ENCODE measurements at places on chromosomes 5 and 9.

GRCh38 chr5:77065256-77065655 is 21.8 kb downstream of the ZBED3 start:
- no peak for DNase-seq

DNA sequence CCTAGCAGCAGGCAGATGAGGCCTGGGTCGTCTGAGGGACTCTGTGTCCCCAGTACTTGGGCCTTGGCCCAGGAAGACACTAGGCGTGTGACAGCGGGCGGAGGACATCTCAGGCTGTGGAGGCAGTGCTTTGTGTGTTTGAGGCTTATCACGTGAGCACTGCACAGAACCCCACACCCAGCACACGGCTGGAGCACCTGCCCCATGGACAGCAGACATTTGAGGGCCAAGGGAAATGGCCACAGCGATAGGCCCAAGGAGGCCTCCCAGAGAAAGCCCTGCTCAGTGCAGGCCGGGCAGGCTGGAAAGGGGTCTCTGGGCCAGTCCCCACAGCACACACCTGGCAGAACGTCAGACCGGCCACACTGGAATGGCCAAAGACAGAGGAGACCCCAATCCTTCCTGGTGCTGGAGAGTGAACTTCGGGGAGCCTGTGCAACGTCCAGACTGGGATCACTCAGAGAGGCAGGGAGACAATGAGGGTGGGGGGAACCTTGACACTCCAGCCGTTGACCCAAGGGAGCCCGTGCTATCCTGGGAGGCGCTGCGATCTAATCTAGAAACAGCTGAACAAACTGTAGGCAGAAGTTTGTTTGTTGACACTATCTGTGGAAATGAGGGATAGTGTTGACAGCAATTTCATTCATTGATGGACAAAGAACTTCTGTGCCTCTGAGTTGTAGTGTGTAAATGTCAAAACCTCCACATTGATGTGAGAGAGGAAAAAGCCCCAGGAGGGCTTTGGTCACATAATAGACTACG is 19.6 kb upstream of the FLT4 start:
- DNase-seq = no peak

DNA sequence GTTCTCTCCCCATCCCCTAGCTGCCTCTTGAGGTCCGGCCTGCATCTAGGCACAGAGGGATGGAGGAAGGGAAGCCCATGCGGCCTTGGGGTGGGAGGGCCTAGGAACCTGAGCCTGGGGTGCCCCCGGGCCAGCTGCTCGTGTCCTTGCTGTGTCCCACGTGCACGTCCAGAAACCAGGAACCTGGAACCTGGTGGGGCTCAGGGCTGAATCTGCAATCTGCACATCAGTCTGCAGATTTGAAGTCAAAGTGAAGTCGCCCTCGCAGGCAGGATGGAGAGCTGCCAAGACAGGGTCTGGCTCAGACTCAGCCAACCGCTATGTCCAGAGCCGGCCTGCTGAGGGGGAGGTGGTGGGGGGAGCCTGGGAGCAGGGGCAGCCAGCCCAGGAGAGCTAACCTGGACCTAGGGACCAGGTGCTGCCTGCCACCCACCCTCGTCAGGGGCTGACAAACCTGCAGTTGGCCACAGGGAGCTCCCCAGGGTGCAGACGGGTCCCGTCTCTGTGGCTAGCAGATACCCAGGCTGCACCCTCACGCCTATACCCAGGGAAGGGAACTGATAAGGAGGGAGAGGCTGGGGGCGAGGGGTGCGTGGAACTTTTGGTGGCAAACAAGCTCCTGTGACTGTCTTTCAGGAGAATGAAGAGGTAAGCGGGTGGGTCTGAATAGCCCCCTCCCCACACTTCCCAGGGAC is 103.5 kb upstream of the SIMC1 start:
- no peak for DNase-seq

GRCh38 chr9:130861372-130862180 is 26.5 kb downstream of the ABL1 start:
- no peak for DNase-seq

DNA sequence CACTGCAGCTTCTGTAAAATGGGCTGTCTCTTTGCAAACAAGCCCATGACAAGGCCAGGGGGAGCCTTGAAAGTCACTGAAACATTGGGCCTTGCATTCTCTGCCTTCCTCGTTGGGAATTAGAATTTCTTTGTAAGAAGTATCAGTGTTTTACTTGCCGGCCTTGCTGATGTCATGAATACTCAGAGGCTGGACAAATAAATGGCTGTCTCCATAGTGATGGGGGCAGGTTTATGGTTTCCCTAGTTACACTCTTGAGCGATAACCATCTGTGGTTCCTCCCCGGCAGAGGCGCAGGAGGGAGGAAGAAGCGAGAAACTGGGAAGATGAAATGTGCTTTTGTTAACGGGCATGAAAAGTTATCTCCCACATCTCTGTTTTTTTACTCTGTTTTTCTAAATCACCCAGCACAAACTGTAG is 272.7 kb upstream of the PANK3 start:
- DNase-seq = no peak

DNA sequence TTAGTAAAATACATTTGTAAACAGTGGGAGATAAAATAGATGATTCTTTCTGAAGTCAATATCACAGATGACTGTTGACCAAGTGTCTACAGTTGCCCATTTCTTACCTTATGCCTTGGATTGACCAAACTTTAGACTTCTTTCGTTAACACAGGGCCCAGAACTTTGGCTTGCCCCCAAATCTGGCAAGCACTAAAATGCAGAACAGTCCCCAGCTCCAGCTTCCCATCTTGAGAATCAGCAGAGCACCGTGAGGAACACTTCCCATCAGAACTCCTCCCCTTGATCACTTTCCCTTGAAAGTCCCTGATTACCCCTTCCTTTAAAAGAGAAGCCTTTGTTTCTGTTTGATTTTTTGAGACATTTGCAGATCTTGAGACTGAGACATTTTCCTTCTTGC is 1039.9 kb downstream of the TLE1 start:
- DNase-seq = no peak

- no peak for DNase-seq
These were observed 129.0 kb downstream of the MCTP1 start for GRCh38 chr5:95155888-95156287.

DNA sequence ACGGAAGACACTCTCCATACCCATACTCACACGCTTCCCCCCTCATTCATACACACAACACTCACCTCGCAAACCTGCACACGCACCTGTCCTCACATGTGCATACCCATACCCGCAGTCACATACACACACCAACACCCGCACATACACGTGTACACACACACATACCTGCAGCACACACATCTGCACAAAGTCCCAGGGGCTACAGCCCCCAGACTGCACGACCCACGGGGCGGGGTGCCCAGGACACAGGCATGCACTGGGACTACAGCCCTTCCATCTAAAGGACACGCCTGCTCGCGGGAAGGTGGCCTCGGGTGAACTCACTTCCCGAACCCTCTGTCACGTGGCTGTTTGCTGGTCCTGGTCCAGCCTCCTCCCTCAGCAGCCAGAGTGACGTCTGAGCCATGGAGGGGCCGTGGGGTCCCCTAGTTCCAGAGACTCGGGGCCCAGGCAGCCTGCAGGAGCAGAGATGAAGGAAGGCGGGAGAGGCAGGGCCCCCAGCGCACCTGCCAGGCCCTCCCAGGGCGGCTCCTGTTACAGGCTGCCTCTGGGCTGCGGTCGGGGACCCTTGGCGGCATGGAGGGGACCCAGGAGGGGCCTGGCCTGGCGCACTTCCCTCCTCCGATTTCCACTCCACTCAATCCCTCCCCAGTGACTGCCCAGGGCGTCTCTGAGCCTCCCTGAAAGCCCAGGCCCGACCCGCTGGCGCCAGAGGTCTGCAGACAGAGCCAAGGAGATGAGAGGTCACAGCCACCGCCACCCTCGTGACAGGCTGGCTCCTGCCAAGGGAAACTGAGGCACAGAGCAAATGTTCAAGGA is 8.1 kb downstream of the SLC12A7 start:
- no peak for DNase-seq

GRCh38 chr5:360257-361027 is 38.9 kb downstream of the AHRR start:
- DNase-seq = no peak

GRCh38 chr5:80403782-80404181 is 4.1 kb upstream of the ZFYVE16 start:
- no peak for DNase-seq

DNA sequence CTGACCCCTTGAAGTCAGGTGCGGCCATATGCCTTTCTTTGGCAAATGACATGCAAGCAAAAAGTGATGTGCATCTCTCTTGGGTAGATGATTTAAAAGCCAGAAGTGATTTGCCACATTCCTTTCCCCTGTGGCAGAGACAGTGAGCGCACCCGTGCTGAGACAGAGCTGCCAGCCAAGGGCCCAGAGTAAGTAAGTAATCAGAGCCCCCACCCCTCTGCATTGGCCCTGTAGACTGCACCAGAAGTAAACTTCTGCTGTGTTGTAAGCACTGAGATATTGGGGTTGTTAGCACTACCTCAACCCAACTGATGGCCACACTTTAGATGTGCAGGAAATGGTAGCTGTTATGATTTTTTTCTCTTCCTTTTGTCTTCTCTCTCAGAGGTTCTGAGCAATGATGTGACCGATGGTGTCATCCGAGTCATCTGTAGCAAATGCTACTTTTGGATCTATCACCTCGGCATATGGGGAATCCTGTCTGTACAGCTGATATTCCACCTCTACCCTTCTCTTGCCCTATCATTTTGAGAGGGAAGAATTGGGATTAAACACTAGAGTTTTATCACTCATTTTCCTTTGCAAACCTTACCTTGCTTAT is 58.0 kb downstream of the DOCK2 start:
- DNase-seq = no peak

GRCh38 chr9:21754741-21755140 is 47.7 kb upstream of the MTAP start:
- no peak for DNase-seq

GRCh38 chr5:2278825-2279456 is 396.2 kb upstream of the IRX4 start:
- no peak for DNase-seq

- no peak for DNase-seq
These were observed 10.5 kb upstream of the TRIM36 start for GRCh38 chr5:115180165-115180709.

DNA sequence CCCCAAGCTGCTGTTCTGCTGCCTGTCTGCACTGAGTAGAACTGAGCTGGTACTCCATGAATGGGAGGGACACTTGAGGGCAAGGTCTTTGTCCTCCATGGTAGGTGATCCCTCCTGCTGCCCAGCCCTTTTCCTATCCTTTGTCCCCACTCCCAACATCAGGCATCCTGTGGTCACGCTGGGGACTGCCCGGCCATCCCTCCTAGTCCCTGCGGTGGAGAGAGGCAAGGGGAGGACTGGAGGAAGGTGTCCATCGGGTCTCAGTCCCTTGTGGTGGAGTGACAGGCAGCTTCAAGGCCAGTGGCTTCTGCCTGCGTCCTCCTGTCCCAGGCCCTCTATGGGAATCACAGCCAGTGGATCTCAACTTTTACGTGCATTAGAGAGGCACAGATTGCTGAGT is 25.9 kb downstream of the ROR2 start:
- no peak for DNase-seq

- no peak for DNase-seq
These were observed 846 bp upstream of the TRAF1 start for GRCh38 chr9:120927269-120928014.

- DNase-seq = no peak
These were observed 59.0 kb downstream of the SCAMP1 start for GRCh38 chr5:78419396-78419795.

DNA sequence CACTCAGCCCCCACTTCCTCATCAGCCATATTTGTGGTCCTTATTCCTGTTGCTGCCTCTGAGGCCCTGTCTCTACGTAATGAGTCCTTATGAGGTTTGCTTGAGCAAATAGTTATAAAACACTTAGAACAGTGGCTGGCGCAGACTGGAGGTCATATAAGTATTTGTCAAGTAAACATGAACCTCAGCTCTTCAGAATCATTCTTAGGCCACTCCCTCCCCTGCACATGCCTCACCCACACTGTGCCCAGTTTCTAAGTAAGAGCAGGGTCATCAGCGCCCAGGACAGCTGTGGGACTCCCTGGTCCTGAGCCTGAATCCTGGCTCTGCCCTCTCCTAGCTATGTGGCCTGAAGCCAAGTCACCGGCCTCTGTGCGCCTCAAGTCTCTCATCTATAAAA is 4.0 kb downstream of the ST6GALNAC4 start:
- no peak for DNase-seq

DNA sequence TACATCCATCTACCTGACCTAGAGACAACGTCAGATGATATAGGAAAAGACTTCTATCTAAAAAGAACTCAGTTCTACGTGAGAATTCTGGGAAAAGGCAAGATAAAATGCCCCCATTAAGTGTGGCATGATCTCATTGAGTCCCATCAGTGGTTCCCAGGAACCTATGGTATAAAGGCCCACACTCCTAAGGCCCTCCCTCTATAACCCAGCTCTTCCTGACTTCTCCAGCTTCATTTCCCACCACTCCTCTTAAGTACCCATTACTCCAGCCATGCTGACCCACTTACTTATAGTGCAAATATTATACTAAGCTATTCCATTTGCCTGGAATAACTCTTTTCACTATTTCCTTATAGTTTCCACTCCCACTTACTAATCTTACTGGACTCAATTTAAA is 95.4 kb upstream of the NR5A1 start:
- DNase-seq = no peak

DNA sequence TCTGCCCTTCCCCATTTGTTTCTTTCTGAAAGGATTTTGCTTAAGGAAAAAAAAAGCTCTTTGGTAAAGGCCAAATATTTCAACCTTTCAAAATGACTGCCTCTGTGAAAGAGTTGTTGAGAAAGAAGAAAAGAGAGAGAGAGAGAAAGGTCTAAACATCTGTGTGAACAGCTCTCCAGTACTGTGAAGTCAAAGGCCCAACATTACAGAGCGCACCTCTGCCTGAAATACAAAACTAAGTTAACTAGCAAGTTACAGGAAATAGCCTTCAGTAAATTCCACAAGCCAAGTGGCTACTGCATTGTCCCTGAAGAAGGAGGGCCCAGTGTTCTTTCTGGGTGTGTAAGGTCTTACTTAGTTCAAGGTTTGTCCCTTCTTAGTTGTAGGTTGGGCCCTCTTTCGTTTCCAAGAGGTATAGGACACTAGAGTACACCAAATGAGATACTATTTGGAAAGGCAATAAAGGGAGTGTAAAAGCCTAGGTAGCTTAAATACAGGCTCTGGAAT is 104.4 kb downstream of the THBS4 start:
- no peak for DNase-seq

DNA sequence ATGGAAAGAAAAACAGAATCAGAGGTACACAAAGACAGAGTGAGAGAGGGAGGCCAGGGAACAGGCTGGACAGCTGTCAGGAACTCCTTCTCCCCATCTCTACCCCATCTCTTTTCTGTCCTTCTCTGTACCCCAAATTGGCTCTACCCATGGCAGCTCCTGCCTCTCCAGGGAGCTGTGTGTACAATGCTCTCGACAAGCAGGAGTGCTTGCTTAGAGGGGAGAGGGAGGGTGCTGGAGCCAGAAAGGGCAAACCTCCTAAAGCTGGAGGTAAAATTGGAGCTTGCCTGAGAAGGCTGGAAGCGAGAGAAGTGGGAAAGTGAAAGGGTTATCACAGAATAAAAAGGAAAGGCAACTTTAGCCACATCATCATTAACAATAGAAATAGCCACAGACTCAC is 6.4 kb downstream of the TPM2 start:
- DNase-seq = no peak

Measured in stimulated activated CD4-positive, alpha-beta T cell treated with anti-CD3 and anti-CD28 coated beads, Interleukin-15, amount 100 ng/mL, for 1 hour (primary cell).